Cerebellar nuclear complex (tissue), 1 donor: ENCODE measurements at places on chromosomes 4 and X.

- DNase-seq, result no peak
These were observed 16.9 kb upstream of the TMPRSS11E start for GRCh38 chr4:68430337-68430736.

- no peak for DNase-seq
These were observed 265.5 kb downstream of the PPP3CA start for GRCh38 chr4:101081695-101082369.

DNA sequence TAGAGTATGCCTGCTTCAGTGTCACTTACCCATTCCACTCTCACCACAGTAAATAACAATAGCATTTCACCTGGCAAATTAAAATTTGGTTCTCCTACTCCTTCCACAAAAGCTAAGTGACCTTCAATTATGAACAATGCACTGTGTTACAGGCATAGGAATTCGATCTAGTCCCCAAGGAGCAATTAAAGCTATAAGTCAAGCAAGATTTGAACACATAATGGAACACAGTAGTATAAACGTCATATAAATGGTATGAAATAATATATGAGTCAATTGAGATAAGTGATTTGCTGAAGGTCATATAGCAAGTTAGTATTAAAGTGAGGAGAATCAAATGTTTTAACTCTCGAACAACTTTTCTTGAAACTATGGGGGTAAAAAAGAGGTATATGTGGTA lies 65.8 kb downstream of the ARAP2 start:
- no peak for DNase-seq

DNA sequence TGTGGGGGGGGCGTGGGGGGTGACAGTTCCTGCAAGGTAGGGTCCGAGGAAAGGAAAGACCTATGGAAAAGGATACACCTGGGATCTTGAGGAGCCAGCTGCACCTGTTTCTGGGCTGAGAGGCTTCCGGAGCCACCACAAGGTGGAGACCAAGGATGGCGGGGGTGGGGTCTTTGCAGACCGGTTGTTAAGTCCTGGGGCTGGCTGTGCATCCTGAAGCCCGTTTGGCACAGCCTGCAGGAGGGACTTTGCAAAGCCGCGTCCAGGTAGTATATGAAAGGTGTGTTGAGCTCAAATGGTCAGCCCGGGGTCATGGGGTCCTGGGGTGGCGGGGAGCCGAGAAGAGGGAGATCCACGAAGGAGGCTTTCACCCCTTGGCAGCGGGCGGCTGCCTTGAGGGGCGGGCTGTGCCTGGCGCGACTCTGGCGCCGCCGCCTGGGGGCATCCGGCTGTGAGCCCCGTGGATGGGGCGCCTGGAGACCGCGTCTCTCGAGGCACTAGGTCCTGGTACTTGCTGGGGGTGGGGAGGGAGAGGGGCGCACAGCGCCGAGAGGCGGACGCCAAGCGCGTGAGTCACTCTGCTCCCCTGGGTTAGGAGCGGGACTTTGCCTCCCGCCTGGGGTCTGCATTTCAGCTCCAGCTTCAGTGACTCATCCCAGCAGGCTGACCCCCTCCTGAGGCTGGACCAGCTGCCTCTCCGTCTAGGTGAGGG lies 58.2 kb upstream of the DYNLT3 start:
- DNase-seq, result no peak

- no peak for DNase-seq
These were observed 1454.3 kb downstream of the FSTL5 start for GRCh38 chr4:160709546-160709945.

- DNase-seq, result no peak
These were observed 293.2 kb downstream of the FBXO8 start for GRCh38 chr4:173990126-173990868.

DNA sequence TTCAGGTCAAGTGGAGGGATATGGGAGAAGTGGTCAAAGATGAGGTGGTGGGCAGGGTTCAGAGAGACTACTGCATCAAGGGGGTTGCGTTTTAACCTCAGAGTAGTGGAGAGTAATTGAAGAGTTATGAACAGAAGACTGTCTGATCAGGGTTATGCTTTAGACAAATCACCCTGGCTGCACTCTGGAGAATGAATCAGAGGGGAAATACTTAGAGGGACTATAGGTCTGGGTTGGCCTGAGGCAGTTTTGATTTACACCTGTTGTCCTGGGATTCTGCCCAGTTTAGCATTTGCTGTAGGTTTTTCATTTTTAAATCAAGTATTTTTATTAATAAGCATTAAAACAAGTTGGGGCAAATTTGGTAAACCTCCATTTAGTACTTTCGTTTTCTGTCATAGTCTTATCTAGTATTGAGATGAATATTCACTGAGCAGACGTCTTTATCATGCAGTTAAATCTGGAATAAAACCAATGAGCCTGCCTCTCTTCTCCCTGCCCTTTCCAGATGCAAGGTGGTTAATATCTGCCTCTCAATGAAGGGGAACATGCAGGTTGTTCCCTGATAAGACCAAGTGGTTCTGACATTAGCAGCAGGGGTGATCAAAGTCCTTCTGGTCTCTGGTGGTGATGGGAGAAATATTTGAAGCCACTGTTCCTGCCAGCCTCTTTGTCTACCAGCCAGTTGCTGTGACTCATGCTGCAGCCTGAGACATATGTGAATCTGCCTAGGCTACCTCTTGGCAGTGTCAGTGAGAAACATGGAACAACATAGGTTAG lies 116.0 kb upstream of the RPS6KA3 start:
- DNase-seq, result no peak
